CD14-positive monocyte (primary cell): ENCODE measurements at places on chromosomes 12 and 14.
A peak's percentile ranks its signal among the peaks of the same experiment; 100 is the strongest.

DNA sequence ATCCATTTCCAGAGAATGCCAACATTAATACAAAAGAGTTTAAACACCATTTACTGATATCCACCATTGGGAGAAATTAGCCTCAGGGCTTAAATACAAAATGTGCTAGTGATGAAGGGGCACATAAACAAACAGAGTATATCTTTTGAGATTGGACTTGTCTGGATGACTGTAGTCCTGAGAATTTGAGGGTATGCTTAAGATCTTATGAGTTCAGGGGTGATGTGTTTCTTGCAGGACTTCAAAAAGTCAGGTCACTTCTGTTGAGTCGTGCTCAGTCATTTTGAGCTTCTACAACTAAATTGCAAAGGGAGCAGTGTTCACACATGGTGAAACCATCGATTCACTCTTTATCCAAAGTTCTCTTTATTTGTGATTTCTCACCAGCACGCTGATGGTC is 425.7 kb downstream of the ATP23 start:
- H3K36me3 ChIP-seq: no peaks in the 10 kb centered on the region
- H3K27me3 ChIP-seq: no peaks in the 10 kb centered on the region
- no peak for DNase-seq
- H3K4me3 ChIP-seq: no peak overlapping the region

DNA sequence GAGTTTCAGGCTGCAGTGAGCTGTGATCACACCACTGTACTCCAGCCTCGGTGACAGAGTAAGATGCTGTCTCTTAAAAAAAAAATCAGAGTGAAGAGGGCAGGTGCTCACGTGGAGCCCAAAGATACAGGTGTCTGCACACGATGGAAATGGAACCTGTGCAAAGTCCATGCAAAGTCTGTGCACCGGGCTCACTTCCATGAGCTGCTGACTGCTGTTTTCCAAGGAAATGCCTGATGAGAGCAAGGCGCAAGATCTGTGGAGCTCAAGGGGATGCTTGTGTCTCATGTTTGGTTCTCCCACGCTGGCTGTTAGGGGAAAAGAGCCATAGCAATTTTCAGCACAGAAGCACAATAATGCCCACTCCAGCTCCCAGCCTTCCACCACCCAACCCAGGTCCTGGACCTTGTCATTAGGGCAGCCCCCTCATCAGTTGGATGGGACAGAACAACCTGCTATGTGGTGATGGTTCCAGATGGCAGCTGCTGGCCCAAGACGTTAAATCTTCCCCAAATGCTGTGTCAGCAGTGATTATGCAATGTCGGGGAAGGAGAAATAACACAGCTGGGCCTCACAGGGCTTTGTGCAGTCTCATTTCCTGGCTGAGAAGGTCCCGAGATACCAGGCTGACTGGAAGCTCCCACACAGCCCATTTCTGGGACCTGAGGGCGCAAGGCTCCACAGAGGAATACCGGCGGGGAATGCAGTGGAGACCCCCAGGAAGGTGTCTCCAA is 27.9 kb upstream of the DICER1 start:
- no peaks in the 10 kb centered on the region for H3K27me3 ChIP-seq
- H3K27ac ChIP-seq: peak overlapping the region; percentile 96
- peaks cover 63% of the 10 kb centered on the region for H3K4me1 ChIP-seq
- peak; percentile 88 for DNase-seq

DNA sequence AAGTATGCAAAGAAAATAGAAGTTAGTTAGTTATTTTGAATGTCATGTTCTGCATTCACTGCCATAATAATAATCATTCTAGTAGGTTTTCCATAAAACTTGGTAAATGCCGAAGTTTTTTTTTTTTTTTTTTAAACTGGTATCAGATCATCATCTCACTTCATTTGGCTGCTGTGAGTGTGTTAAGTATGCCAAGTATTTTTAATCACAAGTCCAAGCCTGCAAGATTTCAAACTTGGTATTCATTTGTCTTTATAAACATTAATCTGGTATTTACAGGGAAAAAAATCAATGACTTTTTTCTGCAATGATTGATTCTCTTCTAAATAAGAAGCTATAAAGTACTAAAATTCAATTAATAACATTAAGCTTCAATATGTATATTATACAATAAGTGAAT is 248.9 kb downstream of the CCDC59 start:
- no peaks in the 10 kb centered on the region for H3K36me3 ChIP-seq
- no peaks in the 10 kb centered on the region for H3K27me3 ChIP-seq
- no peak overlapping the region for H3K27ac ChIP-seq
- no peak for DNase-seq
- H3K4me1 ChIP-seq: no peaks in the 10 kb centered on the region
- no peak overlapping the region for H3K4me3 ChIP-seq

DNA sequence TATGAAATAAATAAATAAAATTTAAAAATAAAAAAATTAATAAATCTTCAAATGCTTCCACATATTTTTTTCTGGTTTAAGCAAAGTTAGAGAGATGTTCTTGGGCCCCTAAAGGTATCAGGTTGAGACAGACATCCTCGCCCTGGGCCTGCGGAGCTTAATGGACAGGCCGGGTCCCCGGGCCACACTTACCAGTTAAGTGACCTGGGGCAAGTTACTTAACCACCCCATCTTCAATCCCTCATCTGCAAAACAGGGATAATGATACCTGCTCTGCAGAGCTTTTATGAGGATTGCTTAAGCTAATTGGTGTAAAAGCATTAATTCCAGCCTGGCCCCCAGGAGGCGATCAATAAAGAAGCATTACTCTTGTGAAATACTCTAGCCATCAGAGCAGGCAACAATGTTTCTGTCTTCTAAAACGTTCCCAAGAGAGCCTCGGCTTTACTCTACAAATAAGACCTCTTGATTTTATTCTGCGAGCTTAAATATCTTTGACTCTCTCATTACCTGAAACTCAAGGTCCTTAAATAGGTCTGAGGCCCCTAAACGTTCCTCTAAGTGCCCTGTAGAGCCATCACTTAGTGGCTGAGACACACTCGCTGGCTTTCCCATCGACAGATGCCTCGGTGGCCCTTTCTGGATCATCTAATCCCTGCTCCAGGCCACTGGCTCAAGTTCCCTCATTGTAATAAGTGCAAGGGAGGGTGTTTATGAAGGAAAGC is 81.1 kb upstream of the DIO3 start:
- H3K36me3 ChIP-seq: no peaks in the 10 kb centered on the region
- no peak overlapping the region for H3K4me3 ChIP-seq
- peaks cover 4% of the 10 kb centered on the region for H3K27me3 ChIP-seq
- H3K4me1 ChIP-seq: peaks cover 5% of the 10 kb centered on the region
- H3K27ac ChIP-seq: no peak overlapping the region

DNA sequence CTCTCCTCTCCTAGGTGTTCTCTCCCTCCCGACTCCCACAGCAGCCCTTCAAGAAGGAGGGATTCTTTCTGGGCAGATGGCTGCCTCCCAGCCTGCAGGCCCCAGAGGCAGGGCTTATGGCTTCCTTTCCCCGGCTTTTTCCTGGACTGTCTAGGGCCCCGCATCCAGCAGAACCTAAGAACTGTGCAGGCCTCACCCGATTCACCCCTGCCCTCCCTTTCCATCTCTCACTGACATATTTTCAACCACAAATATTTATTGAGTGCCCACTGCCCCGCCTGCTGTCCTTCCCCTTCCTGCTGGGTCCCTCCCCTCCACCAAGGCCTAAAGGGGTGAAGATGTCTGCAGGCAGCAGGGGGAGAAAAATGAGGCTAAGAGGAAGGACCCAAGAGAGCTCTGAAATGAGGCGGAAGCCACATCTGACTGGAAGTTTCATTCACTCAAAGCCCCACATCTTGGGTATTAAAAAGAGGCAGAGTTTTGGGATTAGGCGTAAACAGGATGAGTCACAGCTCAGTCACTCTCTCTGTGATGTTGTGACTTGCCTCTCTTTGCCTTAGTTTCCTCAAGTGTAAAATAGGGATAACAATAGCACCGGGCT is 2.9 kb downstream of the SCNN1A start:
- DNase-seq: peak; percentile 71
- peak overlapping the region; percentile 21 for H3K27ac ChIP-seq
- peaks cover 50% of the 10 kb centered on the region for H3K4me1 ChIP-seq
- H3K27me3 ChIP-seq: no peaks in the 10 kb centered on the region
- no peaks in the 10 kb centered on the region for H3K36me3 ChIP-seq

GRCh38 chr12:66482351-66483203 is 180.3 kb downstream of the HELB start:
- no peak for DNase-seq
- no peaks in the 10 kb centered on the region for H3K4me1 ChIP-seq
- H3K27me3 ChIP-seq: no peaks in the 10 kb centered on the region
- no peaks in the 10 kb centered on the region for H3K36me3 ChIP-seq
- H3K4me3 ChIP-seq: no peak overlapping the region
- H3K27ac ChIP-seq: no peak overlapping the region

- H3K27me3 ChIP-seq: peaks cover 79% of the 10 kb centered on the region
- no peak overlapping the region for H3K4me3 ChIP-seq
- no peak for DNase-seq
- no peaks in the 10 kb centered on the region for H3K36me3 ChIP-seq
Observed at GRCh38 chr12:48990552-48990951, 8.6 kb downstream of the DDN start.

DNA sequence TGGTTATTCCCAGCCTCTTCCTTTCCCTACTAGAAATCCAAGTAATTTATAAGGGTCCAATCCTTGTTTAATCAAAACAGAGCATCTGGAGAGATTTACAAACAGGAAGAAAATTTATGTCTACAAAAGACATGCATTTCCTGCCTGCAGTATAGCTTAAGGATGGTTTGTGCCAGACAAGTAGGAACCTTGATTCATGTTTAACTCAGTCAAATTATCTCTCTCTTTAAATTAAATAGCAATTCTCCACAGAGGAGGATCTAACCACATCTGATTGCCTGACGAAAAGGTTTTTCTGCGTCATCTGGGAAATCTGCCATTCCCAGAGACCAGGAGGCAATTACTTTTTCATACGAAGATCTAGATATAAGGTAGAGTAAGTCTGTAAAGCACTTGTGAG is 105.2 kb downstream of the ZFC3H1 start:
- no peak for DNase-seq
- no peaks in the 10 kb centered on the region for H3K4me1 ChIP-seq
- no peaks in the 10 kb centered on the region for H3K27me3 ChIP-seq
- H3K36me3 ChIP-seq: no peaks in the 10 kb centered on the region

- no peaks in the 10 kb centered on the region for H3K36me3 ChIP-seq
- H3K4me3 ChIP-seq: no peak overlapping the region
- H3K27ac ChIP-seq: no peak overlapping the region
Observed at GRCh38 chr14:25400607-25401206, 350.8 kb upstream of the STXBP6 start.

DNA sequence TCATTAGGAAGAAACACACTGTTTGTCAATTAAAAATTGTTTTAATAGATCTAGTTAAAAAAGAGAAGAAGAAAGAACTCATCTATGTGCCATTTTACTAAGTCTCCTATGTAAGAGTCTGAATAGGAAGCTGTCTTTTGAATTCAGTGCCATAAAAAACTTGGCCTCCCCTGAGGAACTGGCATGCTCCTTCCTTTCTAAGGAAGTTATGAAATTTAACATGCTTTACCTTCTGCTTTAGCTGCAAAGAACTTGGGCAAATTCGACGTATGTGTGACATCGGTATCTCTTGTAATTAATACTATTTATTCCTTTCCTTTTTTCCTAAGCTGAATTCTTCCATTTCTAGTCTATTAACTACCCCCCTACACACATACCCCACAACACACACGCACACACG is 12.5 kb downstream of the TM7SF3 start:
- peak overlapping the region; percentile 52 for H3K27ac ChIP-seq
- DNase-seq: peak; percentile 27
- H3K4me3 ChIP-seq: no peak overlapping the region
- no peaks in the 10 kb centered on the region for H3K27me3 ChIP-seq
- H3K4me1 ChIP-seq: peaks cover 47% of the 10 kb centered on the region

DNA sequence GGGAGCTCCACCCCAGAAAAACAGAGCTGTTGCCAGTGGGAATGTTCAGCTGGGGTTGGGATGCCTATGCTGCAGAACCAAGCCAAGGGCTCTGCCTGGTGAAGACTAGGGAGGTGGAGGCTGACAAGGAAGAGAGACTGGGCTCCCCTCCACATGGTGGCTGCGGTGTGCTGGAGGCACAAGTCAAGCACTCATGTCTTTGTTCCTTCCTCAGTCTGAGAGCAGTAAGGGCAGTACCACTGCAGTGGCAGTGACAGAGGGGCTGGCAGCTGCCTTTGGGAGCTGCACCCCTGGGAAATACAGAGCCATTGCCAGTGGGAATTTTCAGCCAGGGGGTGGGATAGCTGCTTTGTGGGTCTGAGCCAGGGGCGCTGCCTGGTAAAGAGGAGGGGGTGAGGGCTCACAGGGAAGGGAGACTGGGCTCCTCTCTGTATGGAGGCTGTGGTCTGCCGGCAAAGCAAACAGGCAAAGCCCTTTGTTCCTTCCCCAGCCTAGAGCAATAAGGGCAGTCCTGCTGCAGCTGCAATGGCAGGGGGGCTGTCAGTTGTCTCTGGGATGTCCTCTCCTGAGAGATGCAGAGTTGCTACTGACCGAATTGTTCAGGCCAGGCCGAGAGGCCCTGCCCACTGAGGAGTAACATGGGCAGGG is 255.9 kb downstream of the RAD51B start:
- H3K27me3 ChIP-seq: no peaks in the 10 kb centered on the region
- no peaks in the 10 kb centered on the region for H3K4me1 ChIP-seq
- H3K4me3 ChIP-seq: no peak overlapping the region
- DNase-seq: no peak
- H3K36me3 ChIP-seq: no peaks in the 10 kb centered on the region

- DNase-seq: peak; percentile 30
- H3K4me3 ChIP-seq: no peak overlapping the region
- no peak overlapping the region for H3K27ac ChIP-seq
Observed at GRCh38 chr12:88391556-88391955, 188.7 kb downstream of the KITLG start.

DNA sequence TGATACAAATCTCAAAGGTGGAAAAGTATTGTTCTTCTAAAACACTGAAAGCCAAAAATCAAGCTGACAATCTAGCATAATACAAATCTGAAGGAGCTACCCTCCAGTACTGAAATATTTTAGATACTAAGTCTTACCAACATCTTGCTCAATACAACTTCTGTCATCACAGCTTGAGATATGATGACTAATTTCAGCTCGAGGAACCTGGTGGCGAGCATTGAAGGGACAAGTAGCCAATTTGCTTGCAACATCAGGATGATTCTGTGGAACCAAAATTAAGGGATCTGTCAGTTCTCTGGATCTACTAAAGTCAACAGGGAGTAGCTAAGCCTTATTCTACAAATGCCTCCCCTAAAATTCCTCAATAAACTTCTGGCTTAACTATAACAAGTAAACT is 10.4 kb downstream of the GTSF1 start:
- peak; percentile 86 for DNase-seq
- no peak overlapping the region for H3K4me3 ChIP-seq
- H3K4me1 ChIP-seq: peaks cover 15% of the 10 kb centered on the region
- peak overlapping the region; percentile 34 for H3K27ac ChIP-seq
- no peaks in the 10 kb centered on the region for H3K27me3 ChIP-seq

GRCh38 chr12:10652192-10652591 is 21.7 kb downstream of the STYK1 start:
- no peak for DNase-seq
- H3K36me3 ChIP-seq: no peaks in the 10 kb centered on the region
- H3K27me3 ChIP-seq: no peaks in the 10 kb centered on the region
- no peak overlapping the region for H3K4me3 ChIP-seq
- no peak overlapping the region for H3K27ac ChIP-seq

- no peak for DNase-seq
- H3K27me3 ChIP-seq: peaks cover 41% of the 10 kb centered on the region
- no peak overlapping the region for H3K4me3 ChIP-seq
- H3K27ac ChIP-seq: no peak overlapping the region
- peaks cover 12% of the 10 kb centered on the region for H3K4me1 ChIP-seq
Observed at GRCh38 chr12:52264435-52264825, 10.0 kb upstream of the KRT86 start.

GRCh38 chr14:73995977-73996378 is 23.1 kb downstream of the ENTPD5 start:
- DNase-seq: no peak
- H3K27ac ChIP-seq: no peak overlapping the region
- no peaks in the 10 kb centered on the region for H3K4me1 ChIP-seq
- no peak overlapping the region for H3K4me3 ChIP-seq
- no peaks in the 10 kb centered on the region for H3K36me3 ChIP-seq
